ENCODE measurements at places on chromosomes 5 and 9.

DNA sequence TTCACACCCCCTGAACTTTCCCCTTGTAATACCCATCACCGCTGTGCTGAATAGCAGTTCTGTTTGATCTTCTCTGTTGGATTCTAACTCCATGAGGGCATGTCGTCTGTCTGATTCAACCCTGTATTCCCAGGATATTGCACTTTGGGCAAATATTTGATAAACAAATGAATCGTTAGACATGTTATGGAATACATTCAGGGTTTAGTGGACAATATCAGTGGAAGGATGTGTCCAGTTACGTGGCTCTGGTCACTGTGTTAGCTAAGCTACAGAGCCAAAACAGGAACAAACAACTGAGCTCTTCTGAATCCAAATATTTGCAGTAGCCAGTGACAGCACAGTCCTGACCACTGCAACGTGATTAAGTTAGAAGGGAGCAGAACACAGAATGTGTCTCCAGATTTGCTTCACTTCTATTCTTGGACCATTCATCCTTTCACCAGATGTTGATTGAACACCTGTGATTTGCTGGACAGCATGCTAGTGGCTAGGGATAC lies 13.2 kb downstream of the ANGPTL2 start:
- no peak for DNase-seq

DNA sequence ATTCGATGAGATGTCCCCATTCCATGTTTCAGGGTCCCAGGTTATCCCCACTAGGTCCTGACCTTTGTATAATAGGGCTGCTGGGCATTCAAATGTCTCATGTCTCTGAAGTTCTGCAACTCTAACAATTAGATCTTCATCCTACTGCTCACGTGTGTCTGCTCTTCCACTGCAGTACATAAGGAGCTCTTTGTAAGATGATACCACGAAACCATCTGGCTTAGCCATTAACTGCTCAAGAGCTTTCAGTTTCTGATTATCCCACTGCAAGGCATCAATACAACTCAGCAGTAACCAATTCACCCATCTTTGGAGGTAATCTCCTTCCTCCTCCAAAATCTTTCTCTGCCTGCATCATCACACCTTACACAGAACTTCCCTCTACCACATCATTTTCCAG lies 49.9 kb upstream of the PPP2CA start:
- no peak for DNase-seq

GRCh38 chr9:101427957-101428655 lies 7.5 kb downstream of the ALDOB start:
- no peak for DNase-seq

DNA sequence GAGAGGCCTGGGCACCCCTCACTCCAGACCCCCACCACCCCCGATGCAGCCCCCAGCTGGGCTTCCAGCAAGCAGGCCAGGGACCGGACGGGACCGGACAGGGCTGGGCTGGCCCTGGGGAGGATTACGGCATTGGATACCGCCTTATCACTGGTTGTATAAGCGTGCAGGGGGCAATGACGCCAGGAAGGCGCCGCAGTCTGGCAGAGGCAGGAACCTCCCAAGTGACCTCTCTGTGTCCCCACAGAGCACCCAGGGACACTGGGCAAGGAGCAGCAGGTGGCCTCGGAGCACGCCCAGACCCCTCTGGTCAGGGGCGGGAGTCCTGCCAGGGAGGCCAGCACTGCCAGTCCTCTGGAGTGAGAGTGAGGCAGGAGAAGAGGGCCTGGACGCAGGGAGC lies 723 bp upstream of the LCN15 start:
- no peak for DNase-seq

DNA sequence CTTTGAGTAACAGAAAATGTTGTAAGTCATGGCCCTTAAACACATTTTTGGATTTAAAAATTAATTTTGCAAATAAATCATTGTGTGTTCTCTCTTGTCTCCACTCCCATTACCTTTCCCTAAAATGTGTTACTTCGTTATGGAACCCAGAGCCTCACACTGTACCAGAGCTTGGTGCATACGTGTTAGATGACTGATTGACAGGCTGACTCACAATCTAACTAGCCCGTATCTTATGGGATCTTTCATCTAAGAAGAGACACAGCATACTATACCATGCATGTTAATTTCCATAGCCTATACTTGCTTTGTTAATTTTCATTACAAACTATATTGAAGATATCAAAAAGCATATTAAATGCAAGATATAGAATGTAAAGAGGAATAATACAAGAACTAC lies 87.1 kb downstream of the SPRY4 start:
- DNase-seq, result no peak

DNA sequence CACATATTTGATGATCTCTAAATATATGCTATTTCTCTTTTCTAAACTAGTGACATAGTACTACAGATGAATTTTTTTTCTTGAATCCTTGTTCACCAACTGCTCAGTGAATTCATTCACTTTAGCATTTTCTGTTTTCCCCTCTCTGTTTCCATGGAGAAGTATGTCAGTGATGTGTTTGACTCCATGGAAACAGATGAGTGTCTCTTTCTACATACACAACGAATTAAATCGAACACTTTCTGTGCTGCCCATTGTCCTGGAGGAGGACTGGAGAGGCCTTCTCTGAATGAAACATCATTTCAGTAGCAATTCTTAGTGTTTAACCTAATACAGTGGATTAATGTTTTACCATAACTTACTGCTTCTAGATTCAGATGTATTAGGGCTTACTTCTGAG lies 9.5 kb downstream of the INVS start:
- no peak for DNase-seq

DNA sequence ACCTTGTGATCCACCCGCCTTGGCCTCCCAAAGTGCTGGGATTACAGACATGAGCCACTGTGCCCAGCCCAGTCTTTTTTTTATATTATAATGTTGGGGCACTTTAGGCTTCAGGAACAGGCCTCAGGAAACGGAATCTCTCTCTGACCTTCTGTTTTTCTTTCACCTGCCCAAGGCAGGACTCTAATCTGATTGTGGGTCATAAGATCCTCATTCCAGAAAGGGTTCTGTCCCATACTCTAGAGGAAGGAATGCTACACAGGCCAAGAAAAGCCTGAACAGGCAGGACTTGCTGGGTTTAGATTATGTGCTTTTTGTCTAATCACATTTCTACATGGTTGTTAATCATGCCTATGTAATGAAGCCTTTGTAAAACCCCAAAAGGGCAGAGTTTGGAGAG lies 1.8 kb upstream of the CCL28 start:
- no peak for DNase-seq

DNA sequence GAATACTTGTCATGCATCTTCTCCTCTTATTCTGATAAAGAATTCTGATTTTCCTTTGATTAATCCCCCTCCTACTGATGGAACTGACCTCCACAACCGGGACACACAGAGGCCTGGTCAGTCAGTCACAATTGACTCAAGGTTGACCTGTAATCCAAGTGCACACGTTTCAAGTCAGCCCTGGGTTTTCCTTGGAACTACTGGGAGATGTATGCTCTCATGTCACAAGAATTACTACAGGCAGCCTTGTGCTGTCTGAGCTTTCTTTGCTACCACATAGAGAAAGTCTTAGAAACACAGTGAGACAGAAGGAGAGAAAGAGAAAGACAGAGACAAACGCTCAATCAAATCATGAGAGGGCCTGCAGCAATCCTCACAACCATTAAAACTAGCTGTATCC lies 345.8 kb downstream of the PDE4D start:
- DNase-seq, result no peak

DNA sequence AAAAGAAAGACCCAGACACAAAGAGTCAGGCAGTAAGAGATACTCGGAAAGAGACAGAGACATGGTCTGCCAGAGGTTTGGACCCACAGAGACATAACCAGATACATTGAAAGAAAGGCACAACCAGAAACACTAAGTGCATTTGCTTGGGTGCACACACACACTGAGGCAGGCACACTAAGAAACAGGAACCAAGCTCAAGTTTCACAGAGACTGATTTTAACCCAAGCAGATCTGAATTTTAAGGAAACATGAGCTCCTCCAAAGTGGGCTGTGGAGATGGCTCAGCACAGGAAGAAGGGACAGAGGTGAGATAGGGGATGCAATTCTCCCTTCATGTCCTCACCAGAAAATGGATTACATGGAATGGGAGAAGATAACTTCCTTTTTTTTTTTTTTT lies 9.5 kb downstream of the AQP3 start:
- DNase-seq, result no peak

DNA sequence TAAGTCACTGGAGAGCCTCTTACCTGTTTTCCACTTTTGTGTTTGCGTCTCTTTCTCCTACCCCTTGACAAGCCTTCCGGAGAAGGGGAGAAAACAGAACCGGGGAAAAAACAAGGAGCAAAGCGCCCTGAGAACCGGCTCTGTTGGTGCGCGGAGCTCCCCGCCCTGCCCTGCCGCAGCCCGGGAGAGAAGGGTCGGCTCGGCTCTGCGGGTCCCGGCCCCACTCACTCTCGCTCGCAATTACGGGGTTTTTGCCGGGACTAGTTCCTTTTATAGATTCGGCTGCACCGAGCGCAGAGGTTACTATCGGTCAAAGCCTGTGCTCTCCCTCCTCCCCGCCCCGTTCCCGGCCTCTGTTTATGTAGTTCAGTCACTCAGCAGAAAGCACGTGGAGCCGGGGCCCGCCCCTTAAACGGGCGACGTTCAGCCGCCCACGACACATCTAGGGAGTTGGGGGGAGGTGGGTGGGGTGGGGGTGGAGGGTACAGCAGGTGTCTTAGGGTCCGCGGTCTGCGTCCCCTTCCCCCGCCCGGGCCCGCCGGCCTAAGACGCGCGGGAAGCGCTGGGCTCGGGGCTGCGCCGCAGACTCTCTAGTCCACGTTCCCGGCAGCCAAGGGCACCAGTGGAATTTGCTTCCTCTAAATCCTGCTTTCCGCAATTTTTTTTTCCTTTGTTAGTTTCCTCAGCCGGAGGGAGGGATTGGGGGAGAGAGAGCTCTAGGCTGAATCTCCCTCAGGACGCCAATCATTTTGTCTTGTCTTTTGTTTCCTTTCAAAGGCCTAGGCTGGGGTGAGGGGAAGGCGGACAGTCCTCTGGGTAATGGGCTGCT lies at the start of gene ABCA1:
TSS of gene ABCA1 (minus strand) at position 244 of the 829 bp plus-strand sequence. CDS start 24,476 bp downstream, outside the sequence.
- DNase-seq, result peak; percentile 69

- no peak for DNase-seq
Observed at GRCh38 chr5:35438786-35439185, 178.9 kb upstream of the SPEF2 start.

- no peak for DNase-seq
Observed at GRCh38 chr9:123586275-123586674, 230.3 kb downstream of the CRB2 start.

- DNase-seq, result no peak
Observed at GRCh38 chr5:53425687-53426511, 54.5 kb upstream of the FST start.

GRCh38 chr5:93810780-93811179 lies 69.4 kb upstream of the POU5F2 start:
- DNase-seq, result no peak

DNA sequence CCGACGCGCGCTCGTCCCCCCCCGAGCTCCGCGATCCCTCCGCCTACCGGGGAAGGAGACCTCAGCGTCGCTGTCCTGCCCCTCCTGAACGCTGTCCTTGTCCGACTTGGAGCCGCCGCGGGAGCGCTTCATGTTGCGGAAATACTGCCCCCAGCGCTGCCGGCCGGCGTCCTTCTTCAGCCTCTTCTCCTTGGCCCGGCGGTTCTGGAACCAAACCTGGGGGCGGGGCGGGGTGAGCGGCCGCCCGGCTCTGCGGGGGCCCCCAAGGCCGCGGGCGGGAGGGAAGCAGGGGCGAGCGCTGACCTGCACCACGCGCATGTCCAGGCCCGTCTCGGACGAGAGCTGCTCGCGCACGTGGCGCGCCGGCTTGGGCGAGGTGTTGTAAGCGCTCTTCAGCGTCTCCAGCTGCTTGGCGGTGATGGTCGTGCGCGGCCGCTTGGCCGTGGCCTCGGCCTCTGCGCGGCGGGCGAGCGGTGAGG lies 6.3 kb downstream of the LHX3 start:
- no peak for DNase-seq

DNA sequence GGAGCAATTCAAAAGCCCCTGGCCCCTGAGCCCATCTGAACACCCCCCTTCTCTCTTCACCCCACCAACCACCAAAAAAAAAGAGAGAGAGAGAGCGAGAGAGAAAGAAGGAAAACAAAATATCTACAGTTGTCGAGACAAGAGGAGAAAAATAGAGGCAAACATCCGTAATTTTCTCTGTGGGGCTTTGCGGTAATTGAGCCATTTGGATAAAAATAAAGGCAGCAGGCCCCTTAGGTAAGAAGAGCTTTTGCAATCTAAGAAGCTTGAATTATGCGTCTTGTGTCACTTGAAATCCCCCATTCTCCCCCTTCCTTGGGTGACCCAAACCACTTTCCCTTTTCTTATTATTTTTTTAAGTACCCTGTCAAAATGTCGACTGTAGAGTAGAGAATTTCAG lies 35.5 kb upstream of the FUBP3 start:
- no peak for DNase-seq

GRCh38 chr5:107605596-107606125 lies 65.1 kb downstream of the EFNA5 start:
- DNase-seq, result no peak

DNA sequence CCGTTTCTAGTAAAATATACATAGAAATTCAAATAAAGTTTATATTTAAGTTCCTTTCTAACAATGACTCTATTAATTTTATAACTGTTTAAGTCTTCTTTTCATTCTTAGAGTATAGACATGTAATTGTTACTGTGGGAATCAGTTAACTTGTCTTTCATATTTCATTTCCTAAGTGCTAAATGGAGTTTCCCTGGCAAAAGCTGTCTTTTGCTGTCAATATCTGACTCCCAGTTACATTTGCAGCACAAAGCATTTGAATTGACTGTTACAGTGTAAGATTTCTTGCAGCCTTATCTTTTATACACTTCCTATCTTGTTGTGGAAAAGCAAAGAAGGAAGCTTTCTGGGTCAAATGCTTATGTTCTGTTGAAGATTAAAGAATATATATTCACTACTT lies 1026.3 kb downstream of the CDH9 start:
- no peak for DNase-seq

- DNase-seq, result no peak
Observed at GRCh38 chr5:18099261-18099660, 465.0 kb downstream of the TAF11L14 start.

GRCh38 chr5:16844952-16845351 lies 91.1 kb downstream of the MYO10 start:
- DNase-seq, result no peak

DNA sequence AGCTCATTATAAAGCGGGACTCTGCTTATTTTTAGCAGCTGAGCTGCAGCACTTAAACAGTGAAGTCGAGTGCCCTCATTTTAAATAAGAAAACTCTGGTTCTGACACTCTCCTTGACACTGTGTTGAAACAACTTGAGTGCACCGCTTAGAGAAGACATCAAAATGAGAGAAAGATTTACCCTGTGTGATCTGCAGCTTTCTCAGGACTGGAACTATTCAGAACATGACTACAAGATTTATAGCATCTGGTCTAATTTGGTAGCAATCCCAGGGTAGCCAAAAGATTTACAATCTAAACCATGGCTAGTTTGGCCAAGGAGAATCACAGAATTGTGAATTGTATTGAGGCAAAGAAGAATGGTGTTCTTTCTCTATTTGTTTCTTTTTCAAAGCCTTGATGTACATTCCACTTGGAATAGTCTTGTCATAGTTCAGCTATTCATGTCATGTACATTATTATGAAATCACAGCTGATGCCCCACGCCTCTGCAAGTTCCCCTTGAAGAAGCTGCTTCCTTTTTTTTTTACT lies 38.7 kb downstream of the PLEKHG4B start:
- no peak for DNase-seq
